WTC11 (cell line): ENCODE measurements at places on chromosomes 6 and 20. TPM values are rescaled to one million over a fixed set of nuclear protein-coding genes. Genes with fewer than 3 reads are reported as not detected.

- no peak for DNase-seq
Measured at GRCh38 chr6:75624988-75625387, 23.3 kb downstream of the SENP6 start.

- DNase-seq: no peak
Measured at GRCh38 chr6:150417899-150418826, 49.4 kb downstream of the IYD start.

- no peak for DNase-seq
Measured at GRCh38 chr20:18780385-18781130, 33.0 kb upstream of the SCP2D1 start.

DNA sequence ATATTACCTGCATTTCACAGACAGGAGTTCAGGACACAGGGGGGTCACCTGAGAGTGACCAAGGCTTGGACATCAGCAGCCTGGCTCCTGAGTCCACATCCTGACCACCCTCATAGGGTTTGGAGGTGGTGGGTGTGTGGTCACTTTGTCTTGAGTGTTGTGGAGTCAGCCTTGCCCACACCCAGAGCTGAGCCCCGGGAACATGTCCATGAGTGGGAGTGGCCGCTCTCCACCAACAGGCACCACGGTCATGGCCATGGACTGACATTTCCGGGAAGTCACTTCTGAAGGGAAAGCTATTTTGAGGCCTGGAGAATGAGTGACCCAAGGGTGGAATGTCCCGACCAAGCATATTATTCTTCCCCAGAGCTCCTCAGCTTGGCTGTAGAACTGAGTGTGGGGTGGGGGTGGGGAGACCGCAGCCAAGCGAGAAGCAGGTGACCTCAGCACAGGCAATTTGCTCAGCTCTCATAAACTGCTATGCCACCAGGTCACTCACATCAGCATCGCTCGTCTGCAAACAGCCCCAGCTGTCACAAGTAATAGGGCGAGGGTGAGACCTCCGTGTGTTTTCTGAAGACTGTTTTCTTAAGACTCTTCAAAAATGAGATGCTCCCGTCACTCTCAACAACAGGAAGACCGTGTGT lies 348.6 kb upstream of the CDH4 start:
- no peak for DNase-seq

DNA sequence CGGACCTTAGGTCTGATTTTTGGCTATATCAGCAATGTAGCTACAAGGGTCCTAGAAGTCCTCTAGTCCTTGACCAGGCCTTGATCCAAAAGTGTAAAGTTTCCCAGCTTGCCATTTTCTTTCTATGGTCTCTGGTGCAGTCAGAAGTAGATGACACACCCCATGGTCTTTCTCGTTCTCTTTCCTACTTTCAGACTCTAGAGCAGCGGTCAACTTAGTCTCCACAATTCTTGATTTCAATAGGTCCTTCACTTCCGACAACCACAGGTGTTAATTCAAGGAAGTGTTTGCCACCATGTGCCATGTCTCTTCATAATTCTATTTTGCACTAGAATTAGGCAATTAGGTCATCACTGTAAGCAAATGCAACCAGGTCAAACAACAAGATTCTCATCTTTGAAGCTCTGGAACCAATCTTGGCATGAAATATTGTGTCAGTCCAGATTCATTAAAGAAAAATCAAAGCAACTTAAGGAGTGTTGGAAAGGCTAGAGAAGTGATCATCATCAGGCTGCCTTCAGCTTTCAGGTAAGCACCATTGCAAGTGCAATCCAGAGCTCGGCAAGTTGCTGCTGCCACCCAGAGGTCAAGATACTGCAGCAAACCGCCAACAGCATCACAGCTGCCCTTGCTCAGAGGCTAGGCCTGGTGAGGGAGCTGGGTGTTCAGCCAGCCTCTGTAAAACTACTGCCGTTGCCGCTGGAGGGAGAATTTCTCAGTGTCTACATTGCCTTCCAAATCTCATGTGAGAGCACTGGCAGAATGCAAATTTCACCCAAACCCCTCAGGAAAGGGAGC lies 5.6 kb upstream of the SYNE1 start:
- DNase-seq: peak; percentile 79

DNA sequence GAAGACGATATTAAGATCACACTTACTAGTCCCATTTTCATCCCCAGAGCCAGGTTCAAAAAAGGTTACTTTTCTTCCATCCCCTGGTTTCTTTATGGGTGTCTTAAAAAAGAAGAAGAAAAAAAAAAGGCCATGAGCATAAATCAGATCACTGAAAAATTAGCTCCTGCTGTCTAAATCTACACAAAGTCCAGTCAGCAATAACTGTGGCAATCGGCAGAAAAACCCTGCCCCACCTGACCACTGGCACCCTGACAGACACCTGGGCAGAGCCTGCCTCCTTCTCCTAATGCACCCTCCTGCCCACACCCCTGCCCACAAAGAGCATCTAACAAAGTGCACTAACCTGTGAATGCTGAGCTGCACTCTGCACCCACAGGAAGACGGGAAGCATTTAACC lies 69.8 kb downstream of the STAU1 start:
- no peak for DNase-seq

GRCh38 chr6:156347656-156348055 lies 429.5 kb upstream of the ARID1B start:
- DNase-seq: no peak

DNA sequence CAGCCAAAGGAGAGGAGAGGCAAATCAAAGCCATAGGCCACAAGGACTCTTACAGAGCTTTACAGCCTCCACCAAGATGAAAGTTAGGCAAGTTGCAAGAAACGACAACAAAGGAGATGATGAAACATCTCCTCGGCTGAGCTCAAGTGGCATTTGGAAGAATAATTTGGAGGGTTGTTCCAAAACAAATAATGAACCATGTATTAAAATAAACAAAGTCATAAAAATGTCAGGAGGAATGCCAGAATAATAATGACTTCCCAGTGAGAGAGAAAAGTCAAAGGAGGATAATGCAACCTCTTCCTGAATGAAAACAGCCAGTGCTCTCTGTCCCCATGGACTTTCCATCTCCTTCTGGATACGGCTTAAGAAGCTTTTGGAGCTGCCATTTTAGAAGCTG lies 371.4 kb upstream of the ID4 start:
- DNase-seq: no peak

GRCh38 chr20:44087857-44088120 lies 99.2 kb downstream of the JPH2 start:
- DNase-seq: no peak

The RBBP9 gene
- 10.4 to 12.2 TPM (median 12.1 TPM) in 3 replicates for total RNA-seq

The GSTA2 gene
- total RNA-seq: 0.14 TPM in 1 of 3 replicates, not detected in the others

The PLCB1 gene
- 11.3 to 18.5 TPM (median 17.5 TPM) in 3 replicates for total RNA-seq

The AGER gene
- total RNA-seq: 17.7 to 20.0 TPM (median 18.1 TPM) in 3 replicates

The OR2H1 gene
- not detected in 3 replicates for total RNA-seq

The ZMYND8 gene
- 114 to 149 TPM (median 127 TPM) in 3 replicates for total RNA-seq

The HDGFL1 gene
- total RNA-seq: not detected in 3 replicates

The EFCAB8 gene
- 0.17 to 0.55 TPM (median 0.32 TPM) in 3 replicates for total RNA-seq

The RREB1 gene
- total RNA-seq: 38.5 to 39.4 TPM (median 39.4 TPM) in 3 replicates

The NINL gene
- total RNA-seq: 34.4 to 36.3 TPM (median 36.0 TPM) in 3 replicates

The FRK gene
- 0.13 to 0.18 TPM (median 0.16 TPM) in 3 replicates for total RNA-seq
